ENCODE measurements at places on chromosomes 1 and 21.
A peak's percentile ranks its signal among the peaks of the same experiment; 100 is the strongest.

DNA sequence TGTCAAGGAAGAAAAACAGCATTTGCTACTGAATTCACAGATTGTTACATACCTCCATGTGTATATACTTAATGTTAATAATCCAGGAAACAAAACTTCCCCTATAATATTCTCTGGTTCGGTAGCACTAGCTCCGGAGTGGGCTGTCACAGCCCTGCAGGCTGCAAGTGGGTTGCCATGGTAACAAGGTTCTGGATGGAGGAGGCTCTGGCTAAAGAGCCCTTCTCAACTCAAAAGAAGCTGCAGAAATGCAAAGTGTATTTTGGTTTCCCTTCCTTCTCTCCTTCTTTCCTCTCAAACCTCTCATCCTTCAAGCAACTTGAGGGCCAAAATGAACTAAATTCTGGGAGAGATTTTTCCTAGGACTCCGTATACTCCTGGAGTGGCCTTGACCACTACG lies 45.2 kb downstream of the ASTN1 start:
- no peak for DNase-seq

DNA sequence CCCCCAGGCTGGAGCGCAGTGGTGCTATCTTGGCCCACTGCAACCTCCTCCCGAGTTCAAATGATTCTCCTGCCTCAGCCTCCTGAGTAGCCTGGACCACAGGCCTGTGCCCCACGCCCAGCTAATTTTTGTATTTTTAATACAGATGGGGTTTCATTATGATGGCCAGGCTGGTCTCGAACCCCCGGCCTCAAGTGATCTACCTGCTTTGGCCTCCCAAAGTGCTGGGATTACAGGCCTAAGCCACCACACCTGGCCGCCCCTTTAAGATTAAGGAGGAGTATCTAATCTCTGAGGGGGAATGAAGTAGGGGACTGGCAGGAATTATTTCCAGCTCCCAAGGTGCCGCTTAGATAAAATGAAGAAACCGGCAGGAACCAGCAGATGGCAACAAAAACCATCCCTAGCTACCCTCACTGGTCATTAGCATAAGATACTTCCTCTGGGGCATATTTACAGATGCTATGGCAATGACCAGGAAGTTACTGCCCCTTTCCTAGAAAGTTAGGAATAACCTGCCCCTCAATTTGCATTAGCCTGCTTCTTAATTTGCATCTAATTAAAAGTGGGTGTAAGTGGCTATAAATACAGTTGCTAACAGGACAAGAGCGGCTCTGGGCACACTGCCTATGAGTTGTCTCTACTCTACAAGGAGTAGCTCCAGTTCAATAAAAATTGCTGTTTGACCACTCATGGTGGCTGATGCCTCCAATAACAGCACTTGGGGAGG lies 7.1 kb upstream of the NSUN4 start:
- peak; percentile 78 for DNase-seq

GRCh38 chr1:198141668-198142351 lies 15.0 kb upstream of the NEK7 start:
- no peak for DNase-seq

DNA sequence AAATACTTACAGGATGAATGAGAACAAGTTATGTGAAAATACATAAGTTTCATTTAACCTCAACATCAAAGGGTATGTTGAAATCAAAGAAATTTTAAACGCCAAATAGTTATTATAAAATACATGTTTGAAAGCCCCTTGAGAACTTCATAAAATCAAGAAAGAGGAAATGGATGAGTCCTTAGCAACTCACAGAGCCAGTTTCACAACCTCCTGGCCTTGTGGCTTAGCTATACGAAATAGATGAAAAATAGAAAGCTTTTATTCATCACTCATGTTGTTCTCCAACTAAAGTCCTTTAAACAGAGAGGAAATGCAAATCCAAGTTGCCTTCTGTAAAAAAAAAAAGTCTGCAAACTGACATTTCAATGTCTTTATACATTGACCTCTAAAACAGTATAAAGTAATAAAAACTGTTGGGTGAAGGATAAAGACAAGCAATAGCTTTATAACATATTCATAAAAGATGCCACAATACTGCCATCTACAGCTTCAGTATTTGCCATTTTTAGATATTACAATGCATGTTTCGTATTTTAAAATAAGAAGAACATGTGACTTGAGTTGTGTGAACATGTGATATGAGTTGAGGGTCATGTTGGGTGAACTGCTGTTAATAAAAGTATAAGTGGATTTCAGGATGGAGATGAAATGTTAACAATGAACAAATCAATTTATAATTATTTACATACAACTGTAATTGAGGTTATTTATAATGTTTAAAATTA lies 847.8 kb downstream of the MRPL39 start:
- DNase-seq, result no peak

DNA sequence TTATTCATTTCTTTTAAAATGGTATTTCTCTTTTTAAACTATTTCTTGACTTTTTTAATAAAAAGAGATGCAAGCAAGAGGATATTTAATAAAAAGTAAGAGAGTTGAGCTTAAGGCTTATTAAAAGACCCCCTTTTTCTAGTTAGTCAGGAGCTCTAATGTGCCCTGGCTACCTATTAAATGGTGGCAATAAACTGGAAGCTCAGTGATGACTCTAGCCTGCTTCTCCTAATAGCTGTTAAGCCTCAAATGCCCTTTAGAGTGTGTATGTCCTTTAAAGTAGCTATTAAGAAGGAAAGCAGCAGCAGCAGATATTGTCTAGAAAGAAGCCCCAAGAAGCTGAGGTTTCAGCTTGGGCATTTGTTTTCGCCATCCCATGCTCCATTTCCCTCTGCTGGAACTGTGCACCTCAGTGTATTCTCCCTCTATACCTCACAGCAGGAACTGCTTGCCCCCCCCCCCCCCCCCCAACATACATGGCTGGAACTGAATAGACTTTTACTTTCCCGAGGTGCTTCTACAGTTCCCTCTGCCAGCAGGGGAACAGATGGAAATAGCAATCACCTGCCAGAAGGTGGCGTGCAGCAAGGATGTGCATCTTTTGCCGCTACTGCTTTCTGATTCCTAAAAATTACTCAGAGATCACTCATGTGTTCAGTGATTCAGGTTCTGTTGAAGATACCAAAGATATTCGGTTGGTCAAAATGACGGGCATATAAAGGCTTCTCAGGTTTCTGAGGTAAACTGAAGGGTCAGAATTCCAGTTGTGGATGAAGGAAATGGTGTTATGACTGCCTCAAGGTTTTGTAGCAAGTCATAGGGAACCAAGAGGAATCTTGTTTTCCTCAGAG lies 2.5 kb downstream of the RGS4 start:
- peak; percentile 88 for DNase-seq

DNA sequence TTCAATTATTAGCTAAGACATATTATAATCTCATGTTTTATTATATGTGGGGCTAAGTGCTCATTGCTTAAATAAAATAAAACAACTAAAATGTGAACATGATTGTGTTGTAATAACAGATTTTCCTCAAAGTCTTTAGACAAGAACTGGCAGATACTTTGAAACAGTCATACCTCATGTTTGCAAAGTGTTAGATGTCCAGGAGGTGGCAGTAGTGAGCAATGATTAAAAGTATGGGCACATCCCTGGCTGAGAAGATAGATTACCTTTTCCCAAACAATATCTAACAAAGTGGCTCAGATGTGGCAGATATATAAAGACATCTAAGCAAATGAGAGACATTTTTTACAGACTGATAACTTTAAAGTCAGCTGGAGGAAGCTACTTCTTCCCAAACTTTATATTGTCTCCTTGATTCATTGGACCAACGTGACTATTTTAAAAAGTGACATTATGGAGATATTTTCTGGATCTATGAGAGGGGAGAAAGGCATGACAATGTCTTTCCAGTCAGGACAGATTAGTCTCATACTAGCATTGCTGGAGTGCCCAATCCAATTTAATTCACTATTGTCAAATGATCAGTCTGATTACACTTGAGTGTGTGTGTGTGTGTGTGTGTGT lies 269.8 kb downstream of the S1PR1 start:
- peak; percentile 69 for DNase-seq

- peak; percentile 96 for DNase-seq
These were observed 138.3 kb downstream of the TTLL7 start for GRCh38 chr1:83860490-83861221.

DNA sequence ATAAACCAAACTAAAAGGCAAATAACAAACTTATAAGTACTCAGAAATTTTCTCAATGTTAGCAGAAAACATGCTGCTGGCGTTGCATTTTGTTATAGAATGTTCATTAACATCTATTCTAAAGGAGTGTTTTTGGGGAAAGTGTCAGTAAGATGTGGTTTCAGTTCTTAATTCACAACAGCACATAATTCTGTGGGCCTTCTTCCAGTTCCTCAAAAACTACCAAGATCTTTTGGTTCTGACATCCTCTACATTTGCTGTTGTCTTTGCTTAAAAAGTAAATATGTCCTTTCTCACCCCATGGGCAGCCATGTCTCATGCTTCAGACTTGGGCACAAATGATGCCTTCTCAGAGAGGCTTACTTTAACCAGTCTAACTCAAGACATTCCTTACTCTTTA lies 152.5 kb downstream of the CDC7 start:
- DNase-seq, result no peak

DNA sequence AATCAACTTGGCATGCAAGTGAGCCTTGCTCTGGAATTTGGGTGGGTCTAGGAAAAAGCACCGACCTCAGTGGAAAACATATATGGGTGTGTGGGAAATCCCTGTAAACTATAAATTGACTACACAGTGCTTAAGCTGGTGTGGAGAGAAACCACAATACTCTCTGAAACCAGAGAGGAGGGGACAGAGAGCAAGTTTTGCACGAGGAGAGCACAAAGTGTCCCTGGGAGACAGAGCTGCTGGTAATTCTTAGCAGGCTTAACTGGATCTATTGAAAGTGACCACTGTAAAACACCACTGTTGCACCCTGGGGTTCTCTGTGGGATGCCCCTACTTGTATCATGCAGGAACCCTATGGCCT lies 12.8 kb downstream of the KCNJ15 start:
- no peak for DNase-seq

DNA sequence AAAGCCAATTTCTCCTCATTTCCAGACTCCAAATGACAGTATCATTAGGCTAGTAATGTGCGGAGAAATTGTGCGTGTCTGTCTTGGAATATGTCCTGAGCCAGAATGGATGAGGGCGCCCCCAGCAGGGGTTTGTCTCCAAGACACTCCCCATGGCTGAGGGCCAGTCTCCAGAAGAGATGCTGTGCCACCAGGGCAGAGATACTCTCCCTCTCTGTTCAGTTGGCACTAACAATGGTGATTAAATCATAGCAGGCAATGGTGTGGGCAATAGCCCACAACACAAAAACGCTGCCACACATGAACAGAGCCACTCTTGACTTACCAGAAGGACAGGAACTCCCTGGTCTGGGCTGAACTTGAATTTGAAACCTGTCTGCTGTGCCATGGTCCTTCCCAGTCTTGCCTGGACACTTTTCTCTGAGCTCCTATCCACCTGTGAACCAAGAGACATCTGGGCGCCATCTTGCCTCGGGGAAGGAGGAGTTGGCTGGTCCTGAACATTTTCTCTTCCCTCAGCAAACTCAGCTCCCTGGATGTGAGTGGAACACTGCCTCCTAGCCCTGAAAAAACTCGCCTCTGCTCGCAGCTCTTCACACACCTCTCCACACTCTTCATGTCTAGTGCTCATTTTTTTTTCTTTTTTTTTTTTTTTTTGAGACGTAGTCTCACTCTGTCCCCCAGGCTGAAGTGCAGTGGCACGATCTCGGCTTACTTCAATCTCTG lies 14.8 kb upstream of the ADGRB2 start:
- no peak for DNase-seq

All from endodermal cell (in vitro differentiated cells).